Endothelial cell (in vitro differentiated cells): ENCODE measurements at places on chromosomes 3 and 15.

GRCh38 chr3:183050706-183051105 is 48.6 kb downstream of the MCCC1 start:
- no peak for DNase-seq

GRCh38 chr3:48782046-48782445 is 65.0 kb upstream of the IP6K2 start:
- no peak for DNase-seq

DNA sequence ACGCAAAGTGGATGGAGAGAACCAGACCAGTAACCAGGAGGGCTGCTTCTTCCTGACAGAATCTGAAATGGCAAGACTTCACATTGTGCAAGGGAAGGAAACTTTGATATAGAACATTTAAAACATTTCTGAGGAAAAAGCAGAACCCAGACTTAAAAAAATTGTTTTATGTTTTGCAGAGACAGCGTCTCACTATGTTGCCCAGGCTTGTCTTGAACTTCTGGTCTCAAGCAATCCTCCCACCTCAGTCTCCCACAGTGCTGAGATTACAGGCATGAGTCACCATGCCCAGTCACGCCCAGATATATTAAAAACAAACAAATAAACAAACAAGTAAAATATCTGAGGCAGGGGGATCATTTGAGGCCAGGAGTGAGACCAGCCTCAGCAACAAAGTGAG is 46.2 kb downstream of the CRTAP start:
- no peak for DNase-seq

DNA sequence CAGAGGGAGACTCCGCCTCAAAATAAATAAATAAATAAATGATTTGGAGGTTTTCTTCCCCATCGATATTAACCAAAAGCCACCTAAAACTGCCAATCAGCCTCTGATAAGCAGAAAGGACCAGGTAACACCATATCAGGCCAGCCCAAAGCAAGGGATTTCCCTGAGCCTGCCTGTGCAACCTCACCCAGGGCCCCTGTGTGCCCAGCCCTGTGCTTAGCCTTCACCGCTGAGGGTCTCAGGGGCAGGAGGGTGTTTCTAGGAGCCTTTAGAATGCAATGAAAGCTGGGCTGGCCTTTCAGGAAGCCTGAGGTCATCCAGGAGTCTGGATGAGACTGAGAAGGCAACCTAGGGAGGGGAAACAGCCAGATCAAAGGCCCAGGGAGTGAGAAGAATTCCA is 35.4 kb downstream of the CYP11A1 start:
- DNase-seq: no peak

DNA sequence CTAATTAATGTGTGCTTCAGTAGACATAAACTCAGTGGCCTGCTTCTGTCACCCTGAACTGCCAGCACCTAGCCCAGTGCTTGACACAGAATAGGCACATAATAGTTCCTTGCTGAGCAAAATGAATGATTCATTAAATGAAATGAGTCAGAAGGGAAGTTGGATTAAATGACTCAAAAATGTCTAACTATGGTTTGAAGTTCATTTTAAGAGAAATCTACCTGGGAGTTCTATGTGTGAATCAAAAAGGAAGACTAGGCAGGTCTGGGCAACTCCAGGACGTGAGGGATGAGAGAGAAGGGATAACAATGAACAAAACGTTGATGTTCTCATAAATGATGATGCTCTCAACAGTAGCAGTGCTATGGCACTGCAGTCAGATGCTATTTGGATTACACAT is 175.0 kb downstream of the CFAP20DC start:
- DNase-seq: no peak
